ENCODE measurements at places on chromosomes 11 and 22.

GRCh38 chr11:120061036-120061760 is 76.7 kb downstream of the TRIM29 start:
- DNase-seq = no peak

- no peak for DNase-seq
Measured at GRCh38 chr11:78825591-78826020, 250.9 kb upstream of the NARS2 start.

- no peak for DNase-seq
Measured at GRCh38 chr11:124920870-124921609, 2.0 kb downstream of the HEPN1 start.

GRCh38 chr22:38284042-38284402 is 11.2 kb upstream of the TMEM184B start:
- DNase-seq = no peak

DNA sequence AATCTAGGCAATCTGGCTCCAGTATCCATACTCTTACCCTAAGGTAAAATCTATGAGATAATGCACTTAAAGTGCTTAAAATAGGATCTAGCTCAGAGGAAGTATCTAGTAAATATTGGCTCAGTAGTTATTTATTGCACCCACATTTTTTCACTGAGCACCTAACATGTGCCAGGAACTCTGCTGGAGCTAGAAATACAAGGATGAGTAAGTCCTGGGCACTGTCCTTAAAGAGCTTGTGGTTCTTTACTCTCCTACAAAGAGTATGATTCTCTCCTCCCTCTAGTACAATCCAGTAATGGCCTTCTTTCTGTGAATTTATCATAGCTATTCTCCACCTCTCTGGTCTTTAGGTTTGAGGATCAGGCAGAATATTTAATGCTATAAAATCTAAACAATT is 59.2 kb downstream of the DEUP1 start:
- DNase-seq = no peak

DNA sequence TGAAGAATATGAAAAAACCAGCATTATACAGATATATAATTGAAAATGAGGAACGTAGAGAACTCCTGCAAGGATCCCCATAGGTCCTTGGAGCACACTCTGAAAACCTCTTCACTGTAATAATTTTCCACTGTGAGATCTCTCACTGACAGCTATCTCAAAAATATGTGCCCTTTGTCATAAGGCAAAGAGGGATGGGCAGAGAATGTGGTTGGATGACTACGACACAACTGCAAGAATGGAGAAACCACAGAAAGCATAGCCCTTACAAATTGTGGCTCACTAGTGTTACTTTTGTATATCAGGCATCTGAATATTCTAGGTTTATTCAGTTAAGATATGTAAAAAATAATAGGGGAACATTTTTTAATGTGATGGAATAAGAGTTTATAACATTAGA is 7.9 kb upstream of the CTSC start:
- no peak for DNase-seq

DNA sequence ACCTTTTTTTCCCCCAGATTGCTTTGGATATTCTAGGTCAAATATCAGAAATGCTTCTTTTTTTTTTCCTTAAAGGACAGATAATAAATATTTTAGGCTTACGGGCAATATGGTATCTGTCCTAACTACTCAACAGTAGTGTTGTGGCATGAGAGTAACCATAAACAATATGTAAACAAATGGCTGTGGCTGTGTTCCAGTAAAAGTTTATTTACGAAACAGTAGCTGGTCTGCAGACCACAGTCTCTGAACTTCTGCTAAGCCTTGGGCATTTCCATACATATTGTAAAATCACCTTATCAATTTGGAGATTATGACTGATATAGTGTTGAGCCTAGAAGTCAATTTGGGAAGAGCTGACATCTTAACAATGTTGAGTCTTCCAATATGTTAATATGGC is 139.0 kb upstream of the PITPNB start:
- DNase-seq = no peak

DNA sequence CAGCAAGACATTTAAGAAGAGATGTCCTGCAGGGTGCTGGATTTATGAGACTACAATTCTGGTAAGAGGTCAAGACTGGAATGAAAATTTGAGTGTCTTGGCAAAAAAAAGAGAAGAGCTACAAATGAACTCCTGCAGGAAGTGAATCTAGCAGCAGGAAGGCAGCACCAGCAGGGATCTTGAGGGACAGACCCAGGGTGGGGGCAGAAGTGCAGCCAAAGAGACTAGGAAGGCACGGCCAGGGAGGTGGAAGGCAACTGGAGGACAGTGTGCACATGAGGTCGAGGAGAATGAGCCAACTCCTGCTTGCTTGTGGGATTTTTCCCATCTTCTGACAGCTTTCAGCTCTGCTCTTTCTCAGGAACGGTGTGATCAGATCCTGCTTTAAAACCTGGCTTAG is 263.2 kb downstream of the BUD13 start:
- no peak for DNase-seq

GRCh38 chr22:45976254-45977002 is 534 bp downstream of the WNT7B start:
- no peak for DNase-seq
